ENCODE measurements at places on chromosomes 5 and 9.

- no peak for DNase-seq
Measured at GRCh38 chr9:15959663-15960062, 406.8 kb downstream of the CCDC171 start.

GRCh38 chr5:43348207-43348606, 35.0 kb upstream of the HMGCS1 start:
- DNase-seq = no peak

GRCh38 chr5:130836729-130837649, 328.1 kb downstream of the HINT1 start:
- no peak for DNase-seq

DNA sequence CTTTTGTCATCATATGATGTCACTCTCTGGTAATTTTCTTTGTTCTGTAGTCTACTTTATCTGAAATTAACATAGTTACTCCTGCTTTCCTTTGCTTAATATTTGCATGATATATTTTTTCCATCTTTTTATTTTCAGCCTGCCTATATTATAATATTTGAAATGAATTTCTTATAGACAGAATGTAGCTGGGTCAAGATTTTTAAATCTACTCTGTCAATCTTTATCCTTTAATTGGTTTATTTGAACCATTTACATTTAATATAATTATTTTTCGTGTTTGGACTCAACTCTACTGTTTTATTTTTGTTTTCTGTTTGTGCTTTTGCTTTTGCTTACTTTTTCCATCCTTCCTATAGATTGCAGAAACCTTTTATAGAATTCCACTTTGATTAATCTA, 118.0 kb downstream of the FOXD1 start:
- no peak for DNase-seq

DNA sequence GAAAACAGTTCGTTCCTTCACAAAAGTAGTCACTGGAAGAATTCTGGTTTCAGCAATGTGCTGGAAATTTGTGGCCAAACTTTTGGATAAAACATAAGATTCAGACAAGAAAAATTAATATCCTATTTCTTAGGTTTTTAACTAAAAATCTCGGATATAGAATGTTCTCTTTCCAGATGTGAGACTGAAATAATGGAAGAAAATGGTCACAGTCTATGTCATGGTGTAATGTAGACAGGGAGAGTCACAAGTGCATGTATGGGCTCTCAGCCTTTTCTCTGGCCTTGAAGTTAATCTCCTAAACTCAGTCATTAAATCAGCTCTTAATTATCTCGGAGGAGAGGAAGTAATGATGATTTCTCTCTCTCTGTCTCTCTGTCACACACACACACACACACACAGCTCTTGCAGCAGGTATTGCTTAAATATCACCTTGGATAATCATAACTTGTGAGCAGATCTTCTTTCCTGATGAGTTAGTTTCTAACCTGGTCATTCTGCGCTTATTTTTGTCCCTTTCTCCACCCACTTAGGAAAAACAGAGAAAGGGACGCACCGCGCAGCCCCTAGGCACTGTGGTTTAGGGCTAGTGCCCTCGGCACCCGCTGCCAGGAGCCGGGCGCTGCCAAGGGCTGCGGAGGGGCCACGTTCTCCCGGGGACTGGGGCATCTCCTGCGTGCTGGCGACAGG, 672 bp upstream of the ITGA2 start:
- DNase-seq = no peak

DNA sequence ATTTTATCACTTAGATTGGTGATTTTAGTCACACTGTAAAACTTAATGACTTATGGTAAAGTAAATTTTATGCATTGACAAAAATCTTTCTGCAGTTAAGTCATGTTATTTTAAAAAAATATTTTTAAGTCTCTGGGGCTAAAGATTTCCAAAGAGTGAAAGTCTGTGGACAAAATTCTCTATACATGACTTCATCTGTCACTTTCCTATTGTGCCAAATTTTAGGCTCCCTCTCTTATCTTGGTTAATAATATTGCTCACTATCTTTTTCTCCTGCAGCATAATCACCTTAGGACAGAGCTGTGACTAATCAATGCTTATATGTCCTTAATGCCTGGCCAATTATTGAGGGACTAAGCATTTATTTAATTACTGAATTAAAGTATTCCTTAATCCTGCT, 15.2 kb downstream of the LURAP1L start:
- DNase-seq = no peak

DNA sequence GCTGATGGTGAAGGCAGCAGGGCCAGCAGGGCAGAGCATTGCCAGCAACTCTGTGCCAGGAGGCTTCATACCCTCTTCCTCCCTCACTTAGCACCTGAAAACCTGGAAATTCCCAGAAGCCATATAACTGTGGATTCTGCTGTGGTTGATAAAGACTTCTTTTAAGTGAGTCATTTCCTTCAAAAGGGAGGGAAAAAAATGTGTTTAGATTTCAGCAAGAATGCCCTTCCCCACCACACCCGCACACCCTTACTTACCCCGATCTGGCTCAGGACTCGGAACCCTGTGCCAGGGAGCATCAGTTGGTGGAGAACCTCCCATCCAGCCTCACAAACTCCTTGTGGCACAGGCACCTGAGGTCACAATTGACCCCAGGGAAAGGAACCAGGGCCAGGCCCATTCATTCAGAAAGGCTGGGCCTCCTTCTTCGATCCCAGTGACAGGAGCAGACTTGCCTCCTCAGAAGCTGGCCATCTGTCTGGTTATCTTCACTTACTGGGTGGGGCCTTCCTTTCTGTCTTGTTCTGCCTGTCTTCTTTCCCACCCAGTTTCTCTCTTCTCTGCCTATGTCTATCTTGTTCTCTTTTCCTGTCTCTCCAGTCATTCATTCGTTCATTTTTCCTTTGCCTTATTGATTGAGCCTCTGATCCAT, 62.6 kb downstream of the PLAC8L1 start:
- no peak for DNase-seq

GRCh38 chr5:160493806-160494338, 72.2 kb downstream of the PTTG1 start:
- DNase-seq = no peak

DNA sequence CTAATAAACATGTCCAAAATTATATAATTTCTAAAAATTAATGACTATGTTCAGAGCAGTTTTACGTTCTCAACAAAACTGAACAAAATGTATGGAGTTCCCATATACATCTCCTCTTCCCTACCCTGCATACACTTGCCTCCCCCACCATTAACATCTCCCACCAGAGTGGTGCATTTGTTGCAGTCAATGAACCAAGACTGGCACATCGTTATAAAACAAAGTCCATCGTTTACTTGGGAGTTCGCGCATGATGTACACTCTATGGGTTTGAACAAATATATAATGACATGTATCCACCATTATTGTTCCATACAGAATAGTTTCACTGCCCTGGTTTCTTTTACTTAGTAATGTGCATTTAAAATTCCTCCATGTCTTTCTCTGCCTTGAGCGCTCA, 130.1 kb downstream of the APBA1 start:
- no peak for DNase-seq

GRCh38 chr5:58201922-58202648, 257.8 kb downstream of the PLK2 start:
- DNase-seq = no peak

- no peak for DNase-seq
Measured at GRCh38 chr9:123027517-123027916, 6.0 kb upstream of the GPR21 start.
